Stimulated activated CD8-positive, alpha-beta memory T cell treated with anti-CD3 and anti-CD28 coated beads, Interleukin-4, amount 100 ng/mL, for 1 hour (primary cell): ENCODE measurements at places on chromosomes 3 and 15.

DNA sequence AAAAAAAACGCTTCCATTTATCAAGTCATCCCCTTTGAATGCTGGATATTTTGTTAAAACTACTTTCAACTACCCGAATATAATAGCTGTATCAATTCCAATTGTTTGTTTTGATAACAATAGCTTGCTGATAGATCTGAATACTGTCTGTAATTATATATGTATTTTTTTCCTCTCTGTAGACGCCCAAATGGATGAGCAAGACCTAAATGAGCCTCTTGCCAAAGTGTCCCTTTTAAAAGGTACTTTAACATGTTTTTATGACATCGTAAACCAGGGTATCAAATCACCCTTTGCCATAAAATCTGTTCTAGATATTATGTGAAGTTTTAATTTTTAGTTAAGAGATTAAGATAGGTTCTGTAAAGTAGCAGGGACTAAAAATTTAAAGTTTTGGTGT lies 111.5 kb upstream of the FLNB start:
- no peak for DNase-seq

DNA sequence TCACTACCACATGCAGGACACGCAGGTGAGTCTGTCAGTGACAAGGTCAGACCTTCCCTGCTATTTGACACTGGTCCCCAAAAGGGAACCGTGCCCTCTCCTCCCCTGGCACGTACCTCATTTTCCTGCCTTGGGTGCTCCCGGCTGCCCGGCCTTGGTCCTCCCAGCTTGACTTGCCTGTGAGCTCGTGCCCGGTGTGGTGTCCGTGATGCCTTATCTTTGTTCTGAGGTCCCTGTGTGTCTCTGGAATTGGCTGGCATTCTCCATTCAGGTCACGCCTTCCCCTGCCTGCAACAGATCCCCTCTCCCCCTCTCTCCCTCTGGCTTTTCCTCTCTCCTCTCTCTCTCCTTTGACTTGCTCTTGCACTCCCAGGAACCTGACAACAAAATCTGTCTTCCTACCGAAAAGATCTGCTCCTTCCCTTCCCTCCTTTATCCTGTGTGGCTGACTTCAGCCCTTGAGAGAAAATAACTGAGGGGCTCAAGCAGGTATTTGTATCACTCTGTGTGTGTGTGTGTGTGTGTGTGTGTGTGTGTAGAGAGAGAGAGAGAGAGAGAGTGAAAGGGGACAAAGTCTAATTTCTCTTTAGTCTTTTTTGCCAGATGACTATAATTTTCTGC lies at the start of gene MASP1:
Gene MASP1 (minus strand): TSS at position 226 of the 621 bp plus-strand sequence. CDS start 105 bp downstream, at position 121.
- no peak for DNase-seq

GRCh38 chr15:29129221-29129620 lies 140.4 kb downstream of the NSMCE3 start:
- DNase-seq = no peak

GRCh38 chr15:37764733-37765191 lies 169.7 kb upstream of the TMCO5A start:
- no peak for DNase-seq

DNA sequence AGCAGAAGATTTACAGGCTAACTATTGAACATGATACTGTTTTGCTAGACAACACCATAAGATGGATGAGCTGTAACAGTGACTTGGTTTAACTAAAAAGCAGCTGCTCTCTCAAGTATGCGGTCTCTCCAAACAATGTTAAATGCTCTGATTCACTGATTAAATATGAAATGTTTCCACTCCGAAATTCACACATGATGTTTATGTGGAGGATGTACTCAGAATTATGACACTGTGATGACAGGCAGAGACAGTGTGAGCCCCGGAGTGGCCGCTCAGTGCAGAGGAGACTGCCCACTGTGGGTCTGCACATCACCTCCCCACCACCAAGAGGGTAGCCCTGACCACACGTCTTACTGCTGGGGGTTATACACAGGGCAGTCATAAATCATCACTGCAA lies 83.9 kb upstream of the MEX3B start:
- DNase-seq = no peak

GRCh38 chr15:35383506-35383905 lies 162.5 kb downstream of the DPH6 start:
- DNase-seq = no peak

- no peak for DNase-seq
Observed at GRCh38 chr3:159941038-159942000, 47.3 kb upstream of the IL12A start.

DNA sequence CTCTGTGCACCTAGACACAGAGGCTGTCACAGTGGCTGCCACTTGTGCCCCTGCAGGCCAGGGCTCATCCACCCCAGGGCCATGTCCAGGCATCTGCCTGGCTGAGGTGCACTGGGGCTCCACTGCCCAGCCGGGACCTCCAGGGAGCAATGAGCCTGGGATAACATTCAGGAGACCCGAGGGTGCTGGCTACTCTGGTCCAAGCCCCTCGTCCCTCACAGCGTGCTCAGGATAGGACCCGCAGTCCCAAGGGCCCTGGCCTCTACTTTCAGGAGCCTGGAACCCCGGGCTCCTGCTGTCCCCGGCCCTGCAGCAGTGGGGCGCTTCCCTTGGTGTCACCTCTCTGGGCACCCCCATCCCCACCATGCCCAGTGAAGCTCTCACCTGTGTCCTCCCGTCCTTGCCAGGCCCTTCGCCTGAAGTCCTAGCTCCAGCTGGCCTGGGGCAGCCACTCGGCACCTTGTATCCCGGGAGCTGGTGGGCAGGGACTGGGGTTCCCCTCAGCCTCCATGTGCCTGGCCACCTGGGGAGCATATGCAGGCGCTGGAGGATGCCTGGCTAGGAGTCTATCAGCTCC lies 157.8 kb downstream of the NSMCE3 start:
- no peak for DNase-seq

DNA sequence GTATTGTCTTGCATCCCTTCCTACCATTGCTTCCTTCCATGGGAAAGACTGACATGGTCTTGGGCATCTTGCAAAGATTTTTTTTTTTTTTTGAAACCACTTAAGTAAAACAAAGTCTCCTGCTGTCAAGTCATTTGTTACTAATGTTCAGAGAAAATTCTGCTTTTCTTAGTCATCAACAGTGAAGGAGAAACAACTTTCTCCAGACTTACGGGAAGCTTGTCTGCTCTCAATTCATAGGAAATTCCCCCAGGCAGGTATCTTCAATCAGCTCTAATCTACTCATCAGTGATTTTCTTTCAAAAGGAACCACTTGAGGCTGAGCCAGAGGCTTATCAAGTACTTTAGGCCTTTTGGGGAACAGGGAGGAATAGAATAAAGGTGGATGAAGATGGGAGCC lies 15.9 kb upstream of the DRD3 start:
- DNase-seq = no peak

DNA sequence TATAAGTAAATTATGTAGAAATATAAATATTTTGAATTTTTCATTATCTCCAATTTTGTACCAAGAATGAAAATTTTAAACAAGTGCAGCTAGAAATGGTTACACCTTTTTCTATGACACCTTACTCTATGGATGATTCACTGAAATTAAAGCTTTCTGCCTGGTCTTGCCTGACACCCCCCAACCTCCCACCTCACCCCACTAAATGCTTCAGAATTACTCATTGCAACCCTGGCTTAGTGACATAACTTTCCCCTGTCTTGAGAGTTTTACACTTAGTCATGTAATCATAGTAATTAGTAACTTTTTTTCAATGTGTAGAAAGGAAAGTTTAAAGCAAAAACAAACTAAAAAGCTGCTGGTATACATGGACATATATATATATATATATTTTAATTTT lies 42.0 kb upstream of the MEIS2 start:
- no peak for DNase-seq

DNA sequence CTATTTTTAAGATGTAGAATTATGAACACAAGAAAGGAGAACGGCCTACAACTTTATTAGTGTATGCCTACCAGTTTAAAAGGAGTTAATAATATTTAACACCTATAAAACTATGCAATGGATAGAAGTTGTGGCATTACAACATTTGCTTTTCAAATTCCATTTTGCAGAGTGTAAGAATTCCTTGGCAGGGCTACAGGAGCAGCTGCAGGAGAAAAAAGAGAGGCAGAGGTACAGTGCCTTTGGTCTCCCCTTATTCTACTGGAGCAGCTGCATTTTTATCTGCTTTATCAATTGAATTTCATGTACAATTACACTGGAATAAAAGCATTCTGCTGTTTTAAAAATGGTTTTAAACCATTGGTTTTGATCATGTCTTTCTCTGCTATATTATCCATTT lies 145.7 kb upstream of the KCNH8 start:
- DNase-seq = no peak

GRCh38 chr3:141065841-141066805 lies 15.0 kb downstream of the SPSB4 start:
- DNase-seq = no peak

- DNase-seq = no peak
Observed at GRCh38 chr3:109643590-109643989, 306.2 kb upstream of the DPPA4 start.

DNA sequence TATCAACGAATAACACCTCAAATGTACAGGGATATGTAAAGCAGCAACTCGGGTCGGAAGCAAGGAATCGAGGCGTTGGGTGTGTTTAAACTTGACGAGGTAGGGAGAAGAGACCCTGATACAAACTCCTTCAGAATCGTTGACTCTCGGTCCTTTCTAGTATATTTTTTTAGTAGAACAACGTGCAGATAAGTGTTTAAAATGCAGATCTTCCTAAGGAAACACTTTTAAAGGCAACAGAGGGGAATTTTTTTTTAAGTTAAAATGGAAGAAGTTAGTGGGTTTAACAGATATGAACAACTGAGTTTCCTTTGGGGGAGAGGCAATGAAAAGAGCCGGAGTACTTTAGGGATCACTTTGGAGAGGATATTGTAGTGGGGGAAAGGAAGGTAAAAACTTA lies 1.1 kb upstream of the KPNA4 start:
- no peak for DNase-seq

GRCh38 chr3:161217496-161217895 lies 3.6 kb upstream of the NMD3 start:
- DNase-seq = no peak

- no peak for DNase-seq
Observed at GRCh38 chr3:173913974-173914421, 516.5 kb downstream of the NLGN1 start.

DNA sequence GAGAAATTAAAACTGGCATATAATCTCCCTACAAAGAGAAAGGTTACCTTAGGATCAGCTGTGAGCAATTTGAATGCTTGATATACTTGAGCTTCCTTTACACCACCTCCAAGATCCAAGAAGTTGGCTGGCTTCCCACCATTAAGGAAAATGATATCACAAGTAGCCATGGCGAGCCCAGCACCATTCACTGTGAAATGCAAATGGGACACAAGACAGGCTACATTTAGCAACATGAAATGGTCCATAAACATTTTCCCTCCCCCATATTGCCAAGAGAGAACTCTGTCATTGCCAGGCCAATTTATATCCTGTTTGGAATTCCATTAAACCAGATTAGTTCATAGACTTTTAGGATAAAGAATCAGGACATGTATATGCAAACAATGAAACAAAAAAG lies 158.7 kb downstream of the SUCLG2 start:
- DNase-seq = no peak

DNA sequence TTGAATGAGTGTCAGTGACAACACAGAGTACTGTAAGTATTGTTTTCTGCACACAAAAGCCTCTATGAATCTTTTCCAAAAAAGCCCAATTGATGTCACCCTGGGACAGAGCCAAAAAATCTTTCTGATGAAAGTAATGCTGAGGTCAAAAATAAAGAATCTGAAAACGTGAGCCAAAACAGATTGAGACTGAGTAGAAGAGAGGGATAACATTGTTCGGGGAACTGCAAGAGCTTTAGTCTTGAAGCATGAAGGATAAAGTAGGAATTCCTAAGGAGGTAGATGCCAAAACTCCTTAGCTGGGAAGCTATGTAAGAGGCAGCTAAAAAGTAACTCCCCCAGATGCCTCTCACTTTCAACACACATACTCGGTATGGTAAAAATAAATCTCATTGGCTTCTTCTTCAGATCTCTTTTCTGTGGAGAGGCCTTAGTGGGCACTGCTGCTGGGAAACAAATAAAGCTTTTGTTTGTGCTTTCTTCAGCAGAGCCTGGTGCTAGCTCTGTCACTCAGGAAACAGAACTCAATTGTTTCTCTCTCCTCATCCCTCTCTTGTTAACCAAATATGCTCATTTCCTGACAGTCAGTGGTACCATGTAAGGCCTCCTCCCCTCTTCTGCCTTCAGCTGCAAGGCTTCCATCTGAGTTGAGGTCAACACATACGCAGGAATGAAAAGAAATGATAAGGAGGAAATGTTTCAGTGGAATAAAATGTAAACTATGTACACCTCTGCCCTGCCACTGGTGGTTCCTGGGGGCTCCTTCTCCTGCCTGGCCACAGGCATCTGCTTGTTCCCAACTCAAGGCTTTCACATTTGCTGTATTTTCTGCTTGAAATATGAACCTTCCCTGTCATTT lies 58.1 kb downstream of the CD200 start:
- no peak for DNase-seq
